Stimulated activated CD8-positive, alpha-beta memory T cell treated with anti-CD3 and anti-CD28 coated beads, Interleukin-15, amount 100 ng/mL, for 24 hours (primary cell): ENCODE measurements at places on chromosomes 2 and 18.

GRCh38 chr2:95185197-95185596 is 19.6 kb downstream of the ZNF2 start:
- no peak for DNase-seq

- DNase-seq: no peak
Measured at GRCh38 chr18:25109484-25109883, 242.5 kb downstream of the ZNF521 start.

DNA sequence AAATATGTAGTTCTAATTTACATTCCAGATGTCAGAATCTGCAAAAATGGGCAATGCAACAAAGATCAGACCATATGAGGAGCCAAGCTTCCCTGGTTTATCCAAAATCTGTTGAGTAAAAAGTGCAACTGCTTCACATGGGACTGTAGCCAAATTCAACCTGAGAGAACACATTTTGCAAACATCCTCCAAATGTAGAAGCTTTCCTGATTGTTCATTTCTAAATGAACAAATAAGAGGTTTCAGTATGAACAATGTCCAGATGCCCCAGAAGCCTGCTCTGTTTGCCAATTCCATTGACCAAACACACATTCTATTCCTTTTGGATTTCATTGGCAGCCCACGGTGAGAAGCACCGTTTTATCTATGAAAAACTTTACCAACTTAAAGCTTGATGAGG is 117.9 kb upstream of the OSR1 start:
- no peak for DNase-seq

DNA sequence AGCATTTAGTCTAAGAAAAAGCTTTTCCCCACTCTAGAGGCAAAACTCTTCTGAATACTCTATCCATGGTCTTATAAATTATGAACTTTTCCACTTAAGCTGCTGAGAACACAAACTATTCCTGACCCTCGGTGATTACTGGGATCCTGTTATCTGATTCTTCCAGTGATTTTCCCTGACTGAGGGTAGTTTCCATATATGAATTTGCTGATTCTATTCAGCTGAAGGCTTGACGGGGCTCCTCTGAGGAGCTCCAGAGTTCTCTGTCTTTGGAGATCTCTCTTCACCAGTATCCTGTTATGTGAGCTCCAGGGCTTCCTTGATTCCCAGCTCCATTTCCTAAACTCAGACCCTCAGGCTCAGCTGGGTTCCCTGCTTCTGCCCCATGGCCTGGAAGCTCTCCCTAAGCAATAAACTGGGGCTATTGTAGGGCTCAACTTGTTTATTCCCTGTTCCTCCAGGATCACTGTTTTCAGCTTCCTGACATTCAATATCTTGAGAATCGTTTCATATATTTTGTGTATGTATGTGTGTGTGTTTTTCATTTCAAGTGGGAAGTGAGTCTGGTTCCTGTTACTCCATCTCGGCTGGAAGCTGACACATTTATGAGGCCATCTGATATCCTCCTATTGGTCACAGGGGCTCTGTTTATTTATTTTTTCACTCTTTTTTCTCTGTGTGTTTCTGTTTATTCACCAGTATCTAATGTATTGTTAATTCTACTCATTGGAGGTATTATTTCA is 78.2 kb downstream of the ARHGAP28 start:
- DNase-seq: no peak

DNA sequence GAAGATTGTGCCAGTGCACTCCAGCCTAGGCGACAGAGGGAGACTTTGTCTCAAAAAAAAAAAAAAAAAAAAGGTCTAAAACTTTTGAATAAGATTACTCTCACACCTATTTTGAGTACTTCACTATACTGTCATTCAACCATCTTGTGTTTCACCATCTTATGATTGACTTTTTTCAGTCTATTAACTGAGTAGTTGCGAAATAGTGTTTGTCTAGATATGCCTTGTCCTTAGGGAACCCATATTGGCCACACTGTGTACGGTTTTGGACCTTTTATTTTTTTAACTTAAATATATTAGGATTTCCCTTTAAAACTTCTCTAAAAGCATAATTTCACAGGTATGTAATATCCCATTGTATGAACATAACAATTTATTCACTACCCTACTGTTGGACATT is 72.3 kb downstream of the ALMS1 start:
- no peak for DNase-seq

GRCh38 chr2:205750797-205751196 is 68.5 kb downstream of the NRP2 start:
- no peak for DNase-seq

DNA sequence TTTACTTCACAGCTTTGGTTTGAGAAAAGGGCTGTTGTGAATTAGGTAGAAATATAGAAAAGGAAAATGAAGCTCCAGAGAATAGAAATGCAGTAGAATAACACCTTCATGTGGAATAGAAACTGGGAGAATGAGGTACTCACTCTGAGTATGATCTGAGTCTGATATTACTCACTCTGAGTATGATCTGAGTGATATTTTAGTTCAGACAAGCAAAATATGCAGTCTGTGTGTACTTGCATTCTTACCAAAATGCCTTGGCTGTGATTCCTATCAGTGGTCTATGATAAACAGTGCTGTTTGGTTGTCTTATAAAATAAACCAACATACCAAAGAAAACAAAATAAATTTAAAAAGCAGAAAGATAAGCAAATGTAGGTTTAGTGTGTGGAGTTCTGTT is 487.6 kb downstream of the THSD7B start:
- no peak for DNase-seq

DNA sequence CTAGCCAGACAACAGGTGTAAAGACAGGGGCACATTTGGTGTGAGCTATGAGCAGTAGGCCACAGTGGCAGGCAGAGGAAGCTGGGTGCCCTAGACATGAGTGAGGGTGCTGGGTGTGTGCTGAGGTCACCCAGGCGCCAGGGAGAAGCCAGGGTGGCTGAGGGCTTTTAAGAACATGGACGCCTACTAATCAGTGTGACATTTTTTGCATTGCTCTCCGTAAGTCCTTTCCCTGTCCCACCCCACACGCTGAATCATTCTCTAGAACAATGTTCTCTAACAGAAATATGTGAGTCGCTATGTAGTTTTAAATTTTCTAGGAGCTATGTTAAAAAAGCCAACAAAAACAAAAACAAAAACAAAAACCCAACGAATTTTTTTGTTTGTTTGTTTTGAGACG is 204.5 kb upstream of the REV1 start:
- DNase-seq: no peak

- DNase-seq: no peak
Measured at GRCh38 chr2:237859533-237860272, at the start of gene RAMP1. Gene RAMP1 (plus strand): TSS chr2:237859623. CDS start chr2:237859676, 53 bp downstream.

- no peak for DNase-seq
Measured at GRCh38 chr18:66795051-66795450, 191.2 kb upstream of the CDH19 start.
